T-cell (primary cell): ENCODE measurements at places on chromosomes 12 and 14.

GRCh38 chr14:53850714-53851296 lies 105.8 kb downstream of the BMP4 start:
- DNase-seq, result no peak

GRCh38 chr12:40034156-40034555 lies 71.7 kb downstream of the SLC2A13 start:
- no peak for DNase-seq

- DNase-seq, result no peak
Observed at GRCh38 chr12:130212384-130212989, 50.2 kb downstream of the FZD10 start.

DNA sequence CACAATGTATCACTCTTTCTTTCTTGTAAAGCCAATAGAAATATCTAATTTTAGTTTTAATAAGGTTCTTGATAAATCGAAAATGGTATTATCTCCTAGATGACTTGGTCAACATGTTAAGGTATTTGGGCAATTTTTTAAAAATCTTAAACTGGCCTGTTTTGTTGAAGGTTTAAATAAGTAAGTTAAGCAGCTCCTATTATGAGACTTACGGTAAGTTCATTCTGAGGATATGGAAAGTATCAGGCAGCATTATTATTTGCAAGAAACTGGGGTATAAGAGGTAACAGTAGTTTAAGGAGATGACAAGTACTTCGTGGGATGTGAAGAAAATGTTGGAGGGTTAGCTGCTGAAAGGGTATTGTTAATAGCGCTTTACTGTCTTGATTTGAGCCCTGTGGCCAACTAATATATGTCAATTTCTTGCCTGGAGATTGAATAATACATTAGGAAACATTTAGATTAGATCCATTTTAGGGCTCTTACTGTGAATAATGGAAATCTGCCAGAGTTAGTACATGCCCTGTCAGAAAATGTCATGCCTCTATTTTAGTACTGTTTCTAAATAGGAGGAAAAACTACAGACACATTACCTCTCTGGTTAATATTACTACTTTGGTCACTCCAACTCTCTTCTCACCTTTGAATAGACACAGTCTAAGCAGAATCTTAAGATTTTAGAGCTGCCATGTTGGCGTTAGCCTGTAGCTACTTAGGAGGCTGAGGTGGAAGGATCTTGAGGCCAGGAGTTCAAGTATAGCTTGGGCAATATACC lies 5.0 kb downstream of the STRAP start:
- DNase-seq, result no peak

- DNase-seq, result no peak
Observed at GRCh38 chr12:100193085-100193484, 7.5 kb upstream of the ACTR6 start.

GRCh38 chr14:65103150-65103760 lies 938 bp upstream of the MAX start:
- DNase-seq, result no peak

DNA sequence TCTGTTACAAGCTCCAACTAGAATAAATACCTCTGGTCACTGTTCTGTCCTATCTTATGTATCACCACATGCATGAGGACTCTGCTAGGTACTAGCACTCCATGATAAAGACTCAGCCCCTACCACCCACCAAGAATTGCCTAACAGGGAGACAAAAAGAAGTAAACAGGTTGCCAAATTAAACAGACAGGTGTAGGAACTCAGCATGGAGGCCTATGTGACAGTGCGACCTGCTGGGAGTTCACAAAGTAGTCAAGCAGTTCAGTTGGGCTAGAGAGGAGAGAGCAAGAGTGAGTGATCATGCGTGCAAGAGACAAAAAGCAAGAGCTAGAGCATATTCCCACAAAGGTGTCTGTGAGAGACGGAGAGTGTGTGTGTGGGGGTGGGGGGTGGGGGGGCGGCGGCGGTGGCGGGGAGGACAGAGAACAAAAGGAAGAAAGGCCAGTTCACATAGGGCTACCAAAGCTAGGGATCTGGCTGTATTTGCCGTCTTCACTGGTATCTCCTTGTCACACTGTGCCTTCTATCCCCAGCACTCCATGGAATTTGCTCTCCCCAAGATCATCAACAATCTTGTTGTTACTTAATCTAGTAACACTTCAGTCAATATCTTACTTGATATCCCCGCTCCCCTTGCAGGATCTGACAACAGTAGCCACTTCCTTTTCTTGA lies 81.2 kb downstream of the SPPL3 start:
- no peak for DNase-seq

GRCh38 chr12:8546591-8546990 lies 5.9 kb upstream of the CLEC4E start:
- DNase-seq, result no peak

GRCh38 chr12:10739157-10740118 lies 16.3 kb upstream of the YBX3 start:
- DNase-seq, result no peak

GRCh38 chr12:57401165-57401564 lies 29.7 kb downstream of the R3HDM2 start:
- DNase-seq, result no peak

DNA sequence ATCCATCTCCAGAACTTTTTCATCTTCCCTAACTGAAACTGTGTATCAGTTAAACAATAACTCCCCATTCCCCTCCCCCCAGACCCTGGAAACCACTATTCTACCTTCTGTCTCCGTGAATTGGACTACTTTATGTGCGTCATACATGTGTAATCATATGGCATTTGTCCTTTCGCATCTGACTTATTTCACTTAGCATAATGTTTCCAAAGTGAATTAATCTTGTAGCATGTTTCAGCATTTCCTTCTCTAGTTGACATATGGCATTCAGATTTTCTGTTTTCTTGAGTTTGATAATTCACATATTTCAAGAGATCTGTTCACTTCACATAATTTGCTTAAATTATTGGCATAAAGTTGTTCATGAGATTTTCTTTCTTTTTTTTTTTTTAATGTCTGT lies 9.8 kb downstream of the CYP46A1 start:
- DNase-seq, result no peak

GRCh38 chr12:48542300-48542928 lies 17.0 kb downstream of the OR8S1 start:
- no peak for DNase-seq

DNA sequence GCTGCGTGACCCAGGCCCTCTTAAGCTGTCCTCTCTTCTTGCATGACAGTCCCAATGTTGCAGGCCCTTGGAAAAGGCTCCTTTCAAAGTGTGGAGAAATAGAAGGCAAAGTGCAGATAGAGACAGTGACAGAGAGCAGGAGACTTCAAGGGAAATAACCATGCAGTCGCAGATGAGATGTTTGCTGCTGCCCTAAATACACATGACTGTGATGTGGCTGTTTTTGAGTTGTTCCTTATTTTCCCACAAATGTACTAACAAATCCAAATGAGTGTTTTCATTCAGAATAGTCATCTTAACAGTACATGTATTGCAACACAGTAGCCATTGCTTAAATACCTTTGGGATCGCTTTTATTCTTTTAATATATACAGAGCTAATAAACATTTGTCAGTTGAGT lies 101.6 kb downstream of the SLC15A5 start:
- no peak for DNase-seq

- DNase-seq, result no peak
Observed at GRCh38 chr14:19823178-19823577, 19.6 kb downstream of the OR4N2 start.

- DNase-seq, result no peak
Observed at GRCh38 chr14:93156693-93157369, 27.9 kb downstream of the MOAP1 start.

GRCh38 chr14:91722386-91722785 lies 9.5 kb downstream of the CATSPERB start:
- no peak for DNase-seq

GRCh38 chr14:32183151-32184058 lies 18.4 kb upstream of the RNU6-7 start:
- no peak for DNase-seq
